NCI-H2171 treated with DMSO at 0.1 percent for 48 hours (cell line): ENCODE measurements at places on chromosomes 3 and 15.

- no peak for DNase-seq
These were observed 12.1 kb upstream of the CNBP start for GRCh38 chr3:129195731-129196256.

DNA sequence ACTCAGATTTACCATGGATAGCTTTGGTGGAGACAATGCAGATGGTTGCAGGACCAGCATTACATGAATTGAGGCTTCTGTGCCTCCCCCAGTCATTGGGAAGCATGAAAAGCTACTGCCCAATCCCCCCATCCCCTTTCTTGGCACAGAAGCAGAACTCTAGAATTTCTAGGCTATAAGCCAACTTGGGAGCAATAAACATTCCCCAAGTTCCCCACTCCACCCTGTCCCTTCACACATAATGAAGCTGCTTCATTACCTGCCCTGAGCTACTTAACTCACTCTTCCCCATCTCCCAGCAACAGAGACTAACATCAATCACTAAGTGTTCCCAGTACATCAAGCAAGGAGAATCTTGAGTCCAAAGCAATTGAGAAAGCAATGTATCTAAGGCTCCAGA lies 164.5 kb downstream of the RORA start:
- peak; percentile 50 for DNase-seq

DNA sequence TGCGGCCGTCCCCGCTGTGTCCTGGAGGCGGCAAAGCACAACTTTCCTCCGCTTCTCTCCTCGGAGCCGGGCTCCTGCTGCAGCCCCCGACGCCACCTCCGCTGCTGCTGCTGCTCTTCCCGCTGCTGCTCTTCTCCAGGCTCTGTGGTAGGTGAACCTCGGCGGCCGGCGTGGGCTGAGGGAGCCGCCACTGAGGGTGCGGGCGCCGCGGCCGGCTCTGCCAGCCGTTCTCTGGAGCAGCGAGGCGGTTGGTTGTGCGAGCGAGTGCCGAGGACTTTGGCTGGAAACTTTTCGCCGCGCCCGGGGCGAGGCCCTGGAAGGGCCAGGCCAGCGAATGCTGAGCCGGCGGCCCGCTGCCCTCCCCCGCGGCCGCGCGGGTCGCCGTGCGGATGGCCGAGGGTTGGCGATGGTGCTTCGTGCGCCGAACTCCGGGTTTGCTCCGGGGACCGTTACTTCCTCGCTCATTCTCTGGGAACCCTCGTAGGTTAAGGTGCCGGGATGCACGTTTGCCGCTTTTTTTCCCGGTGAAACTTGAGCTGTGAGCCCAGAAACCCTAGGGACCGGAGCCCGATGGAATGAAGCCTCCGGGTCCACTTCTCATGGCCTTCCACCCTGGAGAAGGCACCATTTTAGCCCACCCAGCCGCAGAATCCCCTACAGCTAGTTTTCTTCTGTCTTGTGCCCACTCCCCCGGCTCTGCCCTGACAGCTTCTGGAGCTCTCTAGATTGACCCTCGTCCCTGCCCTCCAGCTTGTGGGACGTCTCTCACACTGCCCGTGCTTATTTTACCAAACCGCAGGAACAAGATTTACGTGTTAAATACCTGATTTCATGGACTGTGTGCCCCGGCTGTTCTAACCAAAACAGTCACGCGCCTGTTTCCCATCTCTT lies 660 bp downstream of the NECTIN3 start:
- no peak for DNase-seq

- DNase-seq, result peak; percentile 84
These were observed 90.7 kb downstream of the IGF2BP2 start for GRCh38 chr3:185733980-185734724.

DNA sequence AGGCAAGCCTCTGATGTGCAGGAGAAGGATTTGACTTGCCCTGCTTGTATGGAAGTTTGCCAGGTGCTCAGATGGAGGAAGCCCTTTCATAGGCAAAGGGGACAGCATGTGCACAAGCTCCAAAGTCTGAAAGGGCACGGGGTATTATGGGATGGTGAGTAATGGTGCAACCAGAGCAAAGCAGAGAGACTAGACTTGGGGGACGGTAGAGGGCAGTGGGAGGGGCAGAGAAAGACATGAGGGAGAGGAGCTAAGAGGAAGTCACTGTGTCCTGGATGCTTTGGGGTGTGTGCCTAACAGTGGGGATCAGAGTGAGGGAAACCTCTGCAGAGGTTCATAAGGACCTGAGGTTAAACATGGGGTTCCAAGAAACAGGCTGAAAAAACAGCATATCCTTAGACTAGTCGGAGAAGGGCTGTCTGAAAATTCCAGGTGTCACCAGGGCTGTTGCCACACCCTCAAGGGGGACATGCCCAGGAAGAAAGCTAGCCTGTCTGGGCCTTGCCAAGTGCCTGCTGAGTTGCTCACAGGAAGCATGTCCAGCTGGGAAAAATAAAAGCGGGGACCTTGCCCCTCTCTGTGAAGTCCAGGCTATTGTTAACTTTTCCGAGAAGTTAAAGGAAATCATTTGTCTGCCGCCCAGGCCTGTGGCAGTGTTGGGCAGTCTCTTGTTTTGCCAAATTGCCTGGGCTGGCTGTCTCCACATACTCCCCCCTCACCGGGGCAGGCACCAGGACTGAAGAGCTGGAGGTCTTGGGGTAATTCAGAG lies 47.1 kb downstream of the HRH1 start:
- DNase-seq, result no peak

GRCh38 chr3:150335631-150336030 lies 72.5 kb upstream of the TSC22D2 start:
- DNase-seq, result no peak

- DNase-seq, result no peak
These were observed 101.3 kb upstream of the ATP11B start for GRCh38 chr3:182692021-182692420.
